ENCODE measurements at places on chromosomes 7 and 10.

DNA sequence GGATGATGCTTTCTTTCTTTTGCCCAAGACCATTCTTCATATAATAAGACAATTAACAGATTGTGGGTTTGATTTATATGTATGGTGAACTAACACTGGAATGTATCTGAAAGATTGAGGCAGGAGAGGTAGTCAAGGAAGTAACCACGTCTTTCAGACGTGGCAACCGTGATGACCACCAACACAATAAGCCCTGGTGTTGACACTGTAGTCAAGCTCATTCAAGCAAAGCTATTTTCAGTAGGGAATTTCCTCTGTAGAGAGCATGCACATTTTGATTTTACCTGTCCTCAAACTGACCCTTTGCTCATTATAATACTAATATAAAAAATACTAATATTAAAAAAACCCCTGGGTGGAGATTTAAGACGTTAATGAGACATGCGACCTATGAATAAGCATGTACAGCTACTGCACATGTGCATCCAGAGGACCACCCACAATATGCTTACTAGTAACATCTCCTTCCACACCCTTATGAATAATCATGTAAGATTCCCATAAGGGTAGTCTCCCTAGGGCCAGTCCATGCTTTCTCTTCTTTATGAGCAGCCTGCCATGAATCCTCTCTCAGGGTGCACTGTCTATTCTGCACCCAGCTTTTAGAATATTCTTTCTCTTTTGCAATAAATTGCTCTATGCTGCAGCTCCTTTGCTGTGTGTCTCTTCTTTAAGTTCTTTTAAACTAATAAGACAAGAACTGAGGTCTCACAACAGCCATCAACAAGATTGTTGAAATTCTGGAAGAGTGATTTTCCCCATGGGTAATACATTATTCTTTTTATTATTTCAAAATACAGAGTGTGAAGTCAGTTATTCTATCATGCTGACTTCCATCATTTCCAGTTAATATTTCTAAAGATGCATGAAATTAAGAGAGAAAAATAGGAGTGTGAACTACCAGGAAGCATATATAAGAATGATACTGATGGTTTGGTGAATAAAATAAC lies 151.3 kb upstream of the NPVF start:
- H3K4me3 ChIP-seq = no peak overlapping the region
- no peaks in the 10 kb centered on the region for H3K27me3 ChIP-seq
- H3K27ac ChIP-seq = no peak overlapping the region
- H3K36me3 ChIP-seq = no peaks in the 10 kb centered on the region

DNA sequence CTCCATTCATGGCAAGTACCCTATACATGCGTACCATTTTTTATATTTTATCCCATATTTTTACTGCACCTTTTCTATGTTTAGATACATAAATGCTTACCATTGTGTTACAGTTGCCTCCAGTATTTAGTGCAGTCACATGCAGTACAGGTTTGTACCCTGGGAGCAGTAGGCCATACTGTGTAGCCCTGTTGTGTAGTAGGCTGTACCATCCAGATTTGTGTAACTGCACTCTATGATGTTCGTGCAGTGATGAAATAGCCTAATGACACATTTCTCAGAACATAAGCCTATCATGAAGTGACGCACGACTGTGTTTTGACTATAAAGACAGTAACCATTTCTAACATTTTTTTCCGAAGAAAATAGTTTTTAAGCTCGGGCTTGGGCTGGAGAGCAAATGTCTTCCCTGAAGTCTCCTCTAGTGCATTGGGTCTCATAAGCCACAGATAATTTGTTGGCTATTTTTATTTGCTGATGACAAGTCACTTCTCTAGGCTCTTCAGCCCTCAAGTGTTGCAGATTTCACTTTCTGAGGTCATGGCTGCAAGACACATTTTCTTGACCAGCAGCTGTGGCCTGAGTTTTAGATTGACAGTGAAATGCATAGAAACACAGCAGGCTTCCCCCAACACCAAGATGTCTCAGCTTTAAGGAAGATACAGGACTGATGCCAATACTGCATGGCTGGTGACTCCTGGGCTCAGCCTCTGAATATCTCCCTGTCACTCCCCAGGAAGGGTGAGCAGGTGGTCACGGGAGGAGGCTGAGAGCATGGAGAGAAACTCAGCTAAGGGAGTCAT lies 26.9 kb downstream of the EPDR1 start:
- H3K27ac ChIP-seq = no peak overlapping the region
- H3K36me3 ChIP-seq = peaks cover 29% of the 10 kb centered on the region
- no peaks in the 10 kb centered on the region for H3K4me1 ChIP-seq
- H3K27me3 ChIP-seq = no peaks in the 10 kb centered on the region

DNA sequence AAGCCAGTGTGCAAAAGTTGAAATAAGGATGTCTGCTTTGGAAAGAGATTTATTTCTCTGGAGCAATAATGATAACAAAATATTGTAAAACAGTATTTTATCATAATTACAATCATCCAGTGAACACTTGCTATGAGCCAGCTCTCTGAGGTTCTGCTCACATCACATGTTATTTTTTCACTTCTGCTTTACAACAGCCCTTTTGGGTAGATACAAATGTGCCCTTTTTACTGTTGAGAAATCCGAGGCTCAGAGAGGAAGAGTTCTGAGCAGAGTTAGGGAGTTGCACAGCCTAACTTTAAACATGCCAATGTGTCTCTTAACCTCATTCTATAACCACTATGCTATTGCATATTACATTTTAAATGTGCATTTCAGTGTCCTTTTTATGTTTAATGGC lies 232.6 kb upstream of the CDC14C start:
- no peak overlapping the region for H3K27ac ChIP-seq
- DNase-seq = no peak
- no peak overlapping the region for H3K4me3 ChIP-seq
- H3K36me3 ChIP-seq = no peaks in the 10 kb centered on the region
- no peaks in the 10 kb centered on the region for H3K27me3 ChIP-seq
- H3K4me1 ChIP-seq = no peaks in the 10 kb centered on the region

GRCh38 chr7:149397470-149398043 lies 63.3 kb downstream of the ZNF777 start:
- H3K27me3 ChIP-seq = no peaks in the 10 kb centered on the region
- no peak for DNase-seq
- H3K36me3 ChIP-seq = no peaks in the 10 kb centered on the region
- no peak overlapping the region for H3K27ac ChIP-seq

DNA sequence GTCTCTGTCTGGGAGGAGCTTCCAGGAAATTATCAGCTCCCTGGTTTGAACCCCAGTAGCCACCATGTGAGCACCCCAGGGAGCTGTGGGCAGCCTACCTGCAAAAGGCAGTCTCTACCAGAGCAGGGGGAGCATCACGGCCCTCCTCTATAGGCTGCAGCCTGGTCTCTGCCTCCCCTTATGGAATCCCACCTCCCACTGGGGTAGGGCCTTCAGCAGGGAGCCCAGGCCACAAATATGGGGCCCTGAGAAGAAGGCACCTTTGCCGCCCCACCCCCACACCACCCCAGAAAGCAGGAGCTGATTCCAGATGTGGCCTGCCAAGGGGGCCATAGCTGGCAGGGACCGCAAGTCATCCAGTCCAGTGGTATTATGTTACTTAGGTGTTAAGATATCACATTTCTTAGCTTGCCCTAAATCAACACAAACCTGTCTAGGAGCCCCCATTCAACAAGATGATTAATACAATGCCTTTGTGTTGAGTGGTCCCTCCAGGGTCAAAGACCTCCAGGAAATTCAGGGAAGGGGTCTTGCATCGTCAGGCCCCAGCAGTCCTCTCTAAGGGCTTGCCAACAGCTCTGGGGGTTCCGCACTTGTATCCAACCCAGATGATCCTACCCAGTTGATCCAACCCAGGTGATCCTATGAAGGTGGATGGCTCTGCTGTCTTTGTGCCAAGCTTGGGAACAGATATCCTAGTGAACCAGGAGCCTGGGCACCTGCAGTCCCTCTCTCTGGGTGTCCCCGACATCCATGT lies 114.9 kb downstream of the OAT start:
- H3K4me3 ChIP-seq = no peak overlapping the region
- no peak for DNase-seq
- H3K27ac ChIP-seq = no peak overlapping the region
- no peaks in the 10 kb centered on the region for H3K36me3 ChIP-seq

- H3K27me3 ChIP-seq = no peaks in the 10 kb centered on the region
- H3K4me1 ChIP-seq = no peaks in the 10 kb centered on the region
- H3K27ac ChIP-seq = no peak overlapping the region
- no peak for DNase-seq
- no peak overlapping the region for H3K4me3 ChIP-seq
These were observed 154.8 kb downstream of the DGKB start for GRCh38 chr7:14747701-14748100.
